ENCODE measurements at places on chromosomes 1 and 21. TPM values are rescaled to one million over a fixed set of nuclear protein-coding genes. Genes with fewer than 3 reads are reported as not detected.

CYP4A11 gene
- not detected for total RNA-seq

MRPS14 gene
- 38.7 TPM for total RNA-seq

- no peak for DNase-seq
Measured at GRCh38 chr1:67126111-67126746, 8.5 kb downstream of the C1orf141 start.

- no peak for DNase-seq
Measured at GRCh38 chr1:180343921-180344769, 114.1 kb downstream of the LHX4 start.

DNA sequence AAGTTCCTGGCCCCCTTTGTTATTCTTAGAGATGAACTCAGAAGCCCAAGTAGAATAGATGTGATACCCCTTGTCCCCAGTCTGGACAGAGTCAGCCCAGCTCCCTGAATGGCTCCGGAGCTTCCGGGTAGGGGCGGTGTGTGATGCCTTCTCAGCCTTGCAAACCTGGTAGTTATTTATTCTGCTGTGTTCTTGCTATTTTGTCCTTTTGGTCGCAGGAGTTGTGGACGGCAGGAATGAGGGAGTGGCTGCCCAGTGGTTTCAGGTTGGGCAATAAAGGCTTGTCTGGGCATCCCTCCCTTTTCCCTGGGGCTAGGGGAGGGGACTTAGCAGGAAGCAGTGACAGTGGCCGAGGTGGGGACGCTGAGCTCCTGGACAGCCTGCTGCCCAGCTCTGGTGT lies 2.8 kb downstream of the PTPRU start:
- no peak for DNase-seq
